CMK (cell line): ENCODE measurements at places on chromosomes 6 and 20.

DNA sequence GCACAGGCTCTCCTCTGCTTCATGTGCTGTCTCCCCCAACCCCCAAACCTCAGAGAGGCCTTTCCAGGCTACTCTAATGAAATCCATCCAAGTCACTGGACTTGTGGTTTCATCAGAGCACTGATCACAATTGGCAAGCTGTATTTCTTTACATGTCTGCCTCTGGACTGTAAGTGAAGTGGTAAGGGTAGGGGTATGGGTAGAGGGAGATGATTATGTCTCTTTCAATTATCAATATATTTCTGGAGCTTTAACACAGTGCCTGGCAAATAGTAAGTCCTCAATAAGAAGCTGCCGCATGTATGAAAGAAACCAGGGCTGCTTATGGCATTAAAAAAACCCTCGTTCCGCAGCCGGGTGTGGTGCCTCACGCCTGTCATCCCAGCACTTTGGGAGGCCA is 5.4 kb downstream of the TRERF1 start:
- DNase-seq: no peak

- no peak for DNase-seq
Measured at GRCh38 chr6:130118236-130118635, 99.9 kb downstream of the L3MBTL3 start.

DNA sequence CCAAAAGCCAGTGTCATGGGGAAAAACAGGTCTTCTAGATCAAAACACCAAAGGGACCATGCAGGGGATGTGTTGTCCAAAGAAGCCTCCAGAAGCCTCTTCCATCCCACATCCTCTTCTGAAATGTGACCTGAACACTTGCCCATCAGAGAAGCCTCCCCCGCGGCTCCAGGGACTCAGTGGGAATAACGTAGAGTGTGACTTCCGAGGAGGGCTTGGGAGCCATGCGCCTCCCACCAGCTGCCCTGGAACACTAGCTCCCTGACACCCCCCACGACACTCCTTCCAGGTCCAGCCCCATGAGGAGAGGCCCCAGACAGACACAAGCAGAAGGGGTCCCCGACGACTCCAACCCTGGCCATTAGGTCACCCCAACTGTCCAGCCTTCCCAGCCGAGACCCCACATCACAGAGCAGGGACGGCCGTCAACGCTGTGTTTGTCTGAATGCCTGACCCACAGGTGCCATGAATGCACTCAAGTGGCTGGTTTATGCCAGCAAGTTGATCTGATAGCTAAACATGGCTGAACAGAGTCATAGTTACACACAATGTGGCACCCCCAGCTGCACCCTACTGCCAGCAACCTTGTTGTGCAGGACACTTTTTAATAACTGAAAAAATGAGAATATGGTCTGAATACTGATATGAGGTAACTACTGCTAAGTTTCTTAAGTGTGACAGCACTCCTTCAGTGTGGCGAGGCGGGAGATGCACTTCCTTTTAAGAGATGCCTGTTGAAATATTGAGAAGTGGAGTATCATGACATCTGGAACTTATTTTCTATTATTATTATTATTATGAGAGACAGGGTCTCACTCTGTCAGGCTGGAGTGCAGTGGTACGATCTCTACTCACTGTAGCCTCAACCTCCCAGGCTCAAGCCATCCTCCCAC is 58.0 kb downstream of the GINS1 start:
- DNase-seq: no peak

DNA sequence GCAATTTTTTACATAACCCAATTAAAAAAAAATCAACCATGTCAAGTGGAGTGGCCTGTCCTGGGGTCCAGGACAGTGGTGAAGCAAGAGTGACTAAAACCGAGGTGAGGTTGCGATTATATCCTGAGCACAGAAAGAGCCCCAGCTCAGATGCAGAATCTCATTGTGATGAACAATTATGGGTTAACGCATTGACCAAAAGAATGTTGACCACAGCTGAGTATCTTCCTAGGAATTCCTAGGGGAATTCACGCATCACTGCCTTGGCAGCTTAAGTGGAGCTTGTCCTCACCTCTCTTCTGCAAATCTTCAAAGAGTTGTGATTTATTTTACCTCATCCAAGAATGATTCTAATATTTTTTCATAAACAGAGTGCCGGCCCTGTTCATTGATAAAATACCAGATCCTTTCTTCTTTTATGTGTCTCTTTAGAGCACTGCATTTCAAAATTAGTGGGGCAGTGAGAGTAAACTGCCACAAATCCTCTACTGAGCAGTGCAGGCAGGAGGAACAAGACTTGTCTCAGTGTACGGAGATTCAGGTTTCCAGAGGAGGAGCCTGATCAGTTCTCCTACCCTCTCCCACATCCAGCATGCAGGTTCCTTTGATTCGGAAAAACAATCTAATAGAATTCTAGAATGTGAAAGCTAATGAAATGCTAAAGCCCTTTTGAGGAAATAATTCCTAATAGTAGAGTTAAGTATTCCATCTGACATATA is 60.1 kb upstream of the ZNF184 start:
- no peak for DNase-seq

- DNase-seq: no peak
Measured at GRCh38 chr20:47172579-47172978, 183.9 kb downstream of the ZMYND8 start.

GRCh38 chr6:90175627-90176538 is 120.8 kb downstream of the BACH2 start:
- no peak for DNase-seq

GRCh38 chr6:34318499-34319470 is 70.0 kb upstream of the SMIM29 start:
- no peak for DNase-seq

DNA sequence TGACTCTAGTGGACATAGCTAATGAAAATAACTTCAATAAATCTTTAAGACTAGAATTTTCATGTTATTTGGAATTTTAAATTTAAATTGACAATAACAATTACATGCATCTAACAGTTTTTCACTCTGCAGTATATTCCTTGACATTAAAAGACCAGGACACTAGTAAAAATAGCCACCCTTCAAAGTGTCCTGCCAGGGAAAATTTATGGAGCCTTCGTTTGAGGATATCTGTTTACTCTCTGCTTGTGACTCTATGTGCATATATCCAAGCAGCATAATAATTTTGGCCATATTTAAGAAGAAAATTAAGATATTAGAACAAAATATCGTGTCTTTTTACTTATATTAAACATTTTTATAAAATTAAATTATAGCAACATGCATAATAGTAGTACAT is 58.8 kb upstream of the NKAIN2 start:
- no peak for DNase-seq

DNA sequence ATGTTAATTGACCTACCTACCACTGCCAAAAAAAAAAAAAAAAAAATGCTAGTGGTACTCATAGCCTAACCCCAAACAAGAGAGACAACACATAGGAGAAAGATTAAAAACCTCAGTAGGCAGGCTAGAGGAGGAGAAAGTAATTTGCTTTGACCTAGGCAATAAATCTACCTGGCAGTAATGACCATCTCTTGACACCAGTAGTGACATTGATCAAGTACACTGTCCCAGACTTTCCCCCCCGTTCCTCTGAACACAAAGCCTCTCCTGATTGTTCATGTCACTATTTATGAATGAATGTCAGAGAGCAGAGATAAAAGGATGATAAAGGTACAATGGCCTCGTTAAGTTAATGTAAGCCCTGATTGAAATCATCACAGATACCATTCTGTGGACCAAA is 746.8 kb downstream of the CBLN4 start:
- no peak for DNase-seq

DNA sequence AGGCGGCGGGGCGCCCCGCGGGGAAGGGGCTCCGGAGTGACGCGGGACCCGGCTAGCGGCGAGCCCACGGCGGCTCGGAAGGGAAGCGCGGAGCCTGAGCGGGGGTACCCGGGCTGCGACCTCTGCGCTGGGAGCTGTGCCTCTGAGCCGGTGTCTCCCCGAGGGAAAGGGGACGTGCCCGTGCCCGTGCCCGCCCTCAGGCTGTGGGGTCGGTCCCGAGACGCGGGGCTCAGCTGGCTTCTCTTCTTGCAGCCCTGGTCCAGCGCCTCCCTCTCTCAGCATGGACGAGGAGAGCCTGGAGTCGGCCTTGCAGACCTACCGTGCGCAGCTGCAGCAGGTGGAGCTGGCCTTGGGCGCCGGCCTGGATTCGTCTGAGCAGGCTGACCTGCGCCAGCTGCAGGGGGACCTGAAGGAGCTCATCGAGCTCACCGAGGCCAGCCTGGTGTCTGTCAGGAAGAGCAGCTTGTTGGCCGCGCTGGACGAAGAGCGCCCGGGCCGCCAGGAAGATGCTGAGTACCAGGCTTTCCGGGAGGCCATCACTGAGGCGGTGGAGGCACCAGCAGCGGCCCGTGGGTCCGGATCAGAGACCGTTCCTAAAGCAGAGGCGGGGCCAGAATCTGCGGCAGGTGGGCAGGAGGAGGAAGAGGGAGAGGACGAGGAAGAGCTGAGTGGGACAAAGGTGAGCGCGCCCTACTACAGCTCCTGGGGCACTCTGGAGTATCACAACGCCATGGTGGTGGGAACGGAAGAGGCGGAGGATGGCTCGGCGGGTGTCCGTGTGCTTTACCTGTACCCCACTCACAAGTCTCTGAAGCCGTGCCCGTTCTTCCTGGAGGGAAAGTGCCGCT is 686 bp downstream of the ZGPAT start:
- no peak for DNase-seq

DNA sequence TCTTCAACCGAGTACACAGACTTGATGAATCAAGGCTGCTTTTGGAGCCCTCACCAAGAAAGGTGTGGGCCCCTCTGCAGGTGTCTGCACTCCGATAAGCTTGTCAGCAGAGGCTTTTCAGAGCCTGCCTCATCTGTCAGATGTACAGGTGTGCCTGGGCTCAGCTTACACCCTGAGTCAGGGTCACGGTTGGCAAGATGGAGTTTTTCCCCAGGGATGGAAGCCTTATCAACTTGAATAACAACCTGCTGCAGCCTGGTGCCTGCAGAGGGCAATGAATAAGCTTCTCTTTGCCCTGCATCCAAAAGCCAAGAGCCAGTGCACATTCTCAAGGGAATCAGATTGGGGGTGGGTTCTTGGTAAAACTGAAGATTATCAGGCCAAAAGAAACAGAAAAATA is 427.1 kb downstream of the CD83 start:
- DNase-seq: no peak

- no peak for DNase-seq
Measured at GRCh38 chr6:147055821-147056392, 148.3 kb upstream of the STXBP5 start.

- DNase-seq: no peak
Measured at GRCh38 chr20:46670585-46671584, 18.4 kb downstream of the TP53RK start.

- DNase-seq: no peak
Measured at GRCh38 chr6:147170269-147170668, 33.9 kb upstream of the STXBP5 start.

DNA sequence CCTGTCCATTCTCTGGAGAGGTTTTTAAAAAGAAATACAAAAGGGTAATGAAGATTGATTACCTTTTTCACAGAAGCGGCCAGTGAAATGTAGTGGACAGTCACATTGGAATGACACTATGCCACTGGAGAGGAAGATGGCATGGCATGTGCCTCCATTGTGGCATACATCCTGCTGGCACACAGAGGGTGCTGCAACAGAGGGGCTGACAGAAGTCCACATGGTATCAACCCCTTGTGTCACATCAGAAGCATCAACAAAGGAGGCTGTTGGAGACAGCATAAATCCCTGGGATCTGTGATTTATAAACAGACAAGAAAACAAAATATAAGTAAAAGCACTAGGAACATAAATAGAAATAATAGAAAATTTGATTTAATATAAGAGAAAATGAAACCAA is 594.9 kb downstream of the PHF3 start:
- DNase-seq: no peak

- peak; percentile 49 for DNase-seq
Measured at GRCh38 chr20:63553933-63554290, at the start of gene FNDC11. TSS of gene FNDC11 (plus strand) at chr20:63554159. CDS start at chr20:63555664, 1,505 bp downstream.

- DNase-seq: no peak
Measured at GRCh38 chr6:35737413-35738211, 780 bp downstream of the ARMC12 start.

DNA sequence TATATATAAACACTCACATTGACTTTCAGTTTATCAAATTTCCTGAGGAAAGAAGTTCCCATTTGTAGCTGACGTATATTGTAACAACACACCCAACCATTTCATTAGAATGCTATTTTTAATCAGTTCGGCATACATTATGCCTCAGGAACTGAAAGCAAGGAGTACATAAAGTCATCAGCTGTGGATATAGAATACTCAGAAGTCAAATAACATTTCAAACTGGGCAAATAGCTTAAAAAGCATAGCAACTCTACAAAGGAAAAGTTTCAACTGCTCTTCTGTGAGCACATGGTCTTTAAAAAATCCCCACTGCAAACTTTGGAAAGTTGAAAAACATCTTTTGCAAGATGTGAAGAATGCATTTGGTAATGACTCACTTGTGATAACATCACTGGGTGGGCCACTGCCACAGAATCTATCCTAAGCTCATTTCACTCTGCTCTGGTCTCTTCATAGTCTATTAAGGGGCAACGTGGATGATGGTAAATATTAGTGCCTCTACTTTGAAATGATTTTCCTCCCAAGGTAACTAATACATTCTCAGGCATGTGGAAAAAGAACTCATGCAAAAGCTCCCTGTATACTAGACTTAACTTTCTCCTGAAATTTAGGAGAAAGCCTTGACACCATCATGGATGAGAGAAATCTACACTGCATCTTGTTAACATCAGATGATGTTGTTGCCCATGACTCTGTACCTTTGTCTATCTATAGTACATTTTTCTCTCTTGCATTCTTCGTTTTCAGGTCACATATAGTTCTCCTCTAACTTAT is 49.2 kb downstream of the FYN start:
- no peak for DNase-seq

GRCh38 chr6:47686411-47686810 is 12.0 kb upstream of the ADGRF4 start:
- DNase-seq: no peak

GRCh38 chr6:118562959-118563358 is 14.9 kb downstream of the PLN start:
- DNase-seq: no peak

GRCh38 chr6:13500915-13501314 is 13.5 kb upstream of the GFOD1 start:
- DNase-seq: no peak

- no peak for DNase-seq
Measured at GRCh38 chr6:123598011-123598410, 38.7 kb downstream of the TRDN start.

DNA sequence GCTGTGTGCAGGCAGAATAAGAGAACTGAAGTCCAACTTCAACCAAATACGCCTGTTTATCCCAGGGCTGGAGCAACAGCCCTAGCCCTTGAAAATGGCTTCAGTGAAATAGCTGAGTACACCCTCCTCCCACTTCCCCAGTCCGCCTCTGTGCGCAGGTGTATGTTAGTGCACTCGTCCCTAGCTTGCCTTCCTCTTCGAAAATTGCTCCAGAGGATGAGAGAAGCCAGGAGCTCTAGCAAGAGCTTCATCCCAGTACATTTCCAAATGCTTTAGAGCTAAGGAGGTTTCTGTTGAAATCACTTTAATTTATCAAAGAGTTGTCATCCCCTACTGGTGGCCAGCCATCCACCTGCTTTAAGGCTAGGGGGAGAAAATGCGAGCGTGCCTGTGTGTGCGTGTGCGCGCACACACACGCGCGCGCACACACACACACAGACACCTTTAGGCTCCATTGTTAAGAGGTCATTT is 5.4 kb upstream of the POU3F2 start:
- no peak for DNase-seq
